ENCODE measurements at places on chromosomes 2 and 18.

DNA sequence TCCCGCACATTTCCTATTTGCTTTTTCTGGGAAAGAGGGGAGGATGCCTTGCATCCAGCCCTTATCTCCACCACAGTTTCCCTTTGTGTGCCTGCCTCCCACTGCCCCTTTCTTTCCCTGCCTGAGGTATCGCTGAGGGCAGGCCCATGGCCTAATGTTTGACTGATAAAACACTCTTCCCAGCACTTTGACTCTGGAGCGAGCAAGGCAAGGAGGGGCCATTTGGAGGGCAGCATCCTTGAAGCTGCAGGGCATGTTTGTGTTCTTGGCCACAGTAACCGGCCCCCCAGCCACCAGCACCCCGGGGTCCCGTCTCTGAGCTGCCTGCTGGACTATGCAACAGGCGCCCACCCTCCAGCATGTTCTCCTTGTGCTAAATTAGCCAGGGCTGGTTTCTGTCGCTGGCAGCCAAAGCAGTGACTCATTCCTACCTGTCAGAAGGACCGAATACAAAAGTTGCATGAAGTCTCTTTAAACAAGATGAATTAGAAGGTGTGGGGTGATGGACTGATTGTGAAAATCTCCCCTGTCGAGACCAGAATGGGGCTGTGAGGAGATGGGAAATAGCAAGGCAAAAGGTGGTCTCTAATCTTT lies 50.7 kb downstream of the BCL2L11 start:
- no peak for DNase-seq

- no peak for DNase-seq
These were observed 5.8 kb upstream of the ZNF532 start for GRCh38 chr18:58858591-58859468.

- DNase-seq, result no peak
These were observed 66.7 kb downstream of the MERTK start for GRCh38 chr2:111965062-111965461.

DNA sequence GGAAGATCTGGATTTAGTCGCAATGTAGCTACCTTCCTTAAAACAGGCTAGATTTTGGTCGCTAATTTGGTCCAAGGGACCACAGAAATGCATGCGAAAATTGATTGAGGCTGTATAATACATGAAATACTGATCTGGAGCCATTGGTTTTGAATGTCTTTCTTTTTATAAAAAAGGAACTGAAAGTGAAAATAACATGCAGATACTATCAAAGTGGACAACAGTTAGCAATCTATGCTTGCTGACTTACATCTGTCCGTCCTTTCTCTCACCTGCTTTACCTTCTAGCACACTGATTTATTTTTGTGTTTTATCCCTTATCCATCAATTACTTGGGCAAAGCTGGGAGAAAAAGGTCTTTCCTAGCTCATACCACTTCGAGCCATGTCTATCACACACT lies 1459.8 kb upstream of the ACVR2A start:
- DNase-seq, result no peak

DNA sequence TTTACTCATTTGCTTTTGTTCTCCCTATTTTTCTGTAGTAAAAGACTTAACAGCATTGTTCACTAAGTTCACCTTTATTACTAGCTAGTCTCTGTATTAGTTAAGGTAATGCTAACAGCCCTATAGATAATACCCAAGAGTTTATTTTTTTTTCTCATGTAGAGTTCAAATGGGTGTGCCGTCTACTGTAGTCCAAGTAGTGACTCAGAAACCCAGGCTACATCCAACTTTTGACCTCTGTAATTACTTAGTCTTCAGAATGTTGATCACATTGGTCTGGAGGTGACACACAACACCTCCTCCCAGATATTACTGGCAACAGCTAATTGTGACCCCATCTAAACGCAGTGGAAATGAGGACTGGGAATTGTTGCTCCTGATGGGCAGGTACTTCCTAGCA lies 7.7 kb downstream of the COQ10B start:
- DNase-seq, result no peak

- no peak for DNase-seq
These were observed 60.9 kb upstream of the SIX2 start for GRCh38 chr2:45070113-45070652.

DNA sequence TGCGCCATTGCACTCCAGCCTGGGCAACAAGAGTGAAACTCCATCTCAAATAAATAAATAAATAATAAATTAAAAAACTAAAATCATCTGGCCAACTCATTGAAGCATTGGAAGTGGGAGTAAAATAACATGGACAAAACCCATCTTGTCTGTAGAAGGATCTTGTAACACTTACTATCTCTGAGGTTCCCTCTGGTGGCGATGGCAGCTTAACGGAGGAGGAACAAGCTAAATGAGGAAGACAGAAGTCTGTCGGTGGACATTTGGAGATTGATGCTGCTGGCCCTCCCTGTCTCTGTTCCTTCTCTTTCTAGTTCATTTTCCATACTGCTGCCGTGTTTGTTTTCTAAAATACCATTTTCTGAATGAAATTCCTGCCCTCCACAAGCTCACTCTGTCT lies 43.4 kb downstream of the ZCCHC2 start:
- peak; percentile 81 for DNase-seq

DNA sequence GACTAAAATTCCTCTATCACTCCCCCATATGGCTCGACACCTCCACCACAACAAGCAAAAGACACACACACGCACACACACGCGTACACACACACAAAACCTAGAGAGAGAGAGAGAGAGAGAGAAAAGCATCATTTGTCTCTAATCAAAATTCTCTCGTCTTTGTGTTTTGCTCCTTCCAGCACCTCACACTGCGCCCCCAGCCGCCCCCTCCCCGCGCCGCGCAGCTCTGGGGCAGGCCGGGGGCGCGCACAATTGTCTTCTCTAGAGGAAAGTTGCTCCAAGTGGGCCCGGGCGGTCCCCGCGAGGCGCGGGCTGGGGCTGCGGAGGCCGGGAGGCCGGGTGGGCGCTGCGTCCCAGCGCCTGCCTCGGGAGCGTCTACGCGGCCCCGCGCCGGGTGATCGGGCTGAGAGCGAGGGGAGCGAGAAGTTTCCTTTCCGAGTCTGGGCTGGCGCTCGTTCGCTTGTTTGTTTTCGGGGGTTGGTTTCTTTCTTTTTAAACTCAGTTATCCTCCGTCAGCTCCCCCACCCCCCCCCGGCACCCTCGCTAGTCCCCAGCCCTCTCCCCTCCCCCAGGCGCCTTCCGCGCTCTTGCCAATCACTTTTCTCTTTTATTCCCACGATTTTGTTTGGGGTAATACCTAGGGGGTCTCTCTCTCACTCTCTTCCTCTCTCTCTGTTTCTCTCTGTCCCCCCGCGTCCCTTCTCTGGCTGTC lies 4.1 kb downstream of the ZEB2 start:
- peak; percentile 60 for DNase-seq

GRCh38 chr2:174859563-174860169 lies 95.4 kb upstream of the CHRNA1 start:
- DNase-seq, result peak; percentile 0

- DNase-seq, result no peak
These were observed 10.6 kb downstream of the TRABD2A start for GRCh38 chr2:84870306-84870705.

GRCh38 chr2:8548619-8549150 lies 133.2 kb upstream of the ID2 start:
- DNase-seq, result no peak

DNA sequence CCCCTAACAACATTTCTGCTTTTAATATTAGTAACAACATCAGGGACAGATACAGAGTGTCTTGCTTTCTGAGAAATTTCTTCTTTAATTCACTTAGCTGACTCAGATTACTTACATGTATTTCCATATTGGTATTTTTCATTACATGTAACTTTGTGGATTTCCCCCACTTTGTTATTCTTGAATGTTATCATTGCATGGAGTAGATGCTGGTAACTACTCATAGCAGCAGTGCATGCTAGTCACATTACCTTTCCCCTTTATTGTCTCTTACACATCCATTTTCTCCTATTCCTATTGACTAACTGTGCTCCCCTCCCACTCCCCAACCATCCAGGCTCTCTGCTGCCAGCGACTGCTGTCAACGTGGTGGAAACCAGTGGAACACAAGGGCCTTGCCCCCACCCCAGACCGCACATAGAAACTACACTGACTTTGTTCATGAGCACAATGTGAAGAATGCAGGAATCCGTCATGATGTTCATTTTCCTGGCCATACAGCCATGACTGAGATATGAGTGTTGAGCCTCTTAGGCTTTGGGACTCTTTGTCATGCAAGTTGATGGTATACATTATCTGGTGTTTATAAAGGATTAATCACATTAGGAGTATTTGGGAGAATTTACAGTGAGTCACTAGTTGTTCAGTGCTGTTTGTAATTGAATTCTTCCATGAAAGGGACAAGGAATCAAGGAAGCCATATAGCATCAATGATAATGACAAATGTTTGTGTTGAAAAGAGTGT lies 91.0 kb downstream of the EPB41L5 start:
- DNase-seq, result no peak

DNA sequence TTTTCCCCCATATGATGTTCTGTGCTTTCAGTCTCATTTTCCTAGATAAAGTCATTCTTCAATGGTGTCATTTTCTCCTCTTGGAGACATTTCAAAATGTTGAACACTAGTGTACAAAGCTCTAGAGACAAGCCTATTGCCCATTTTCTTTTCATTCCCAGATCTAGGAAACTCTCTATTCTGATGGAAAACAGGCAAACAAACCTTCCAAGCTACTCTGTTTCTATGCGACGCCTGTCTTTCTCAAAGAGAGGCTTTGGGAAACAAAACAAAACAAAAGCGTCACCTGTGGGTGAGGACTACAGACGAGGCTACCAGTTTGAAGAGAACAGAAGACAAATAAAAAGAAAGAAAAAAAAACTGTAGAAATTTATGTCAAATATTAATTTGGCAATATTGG lies 311.0 kb downstream of the CBLN2 start:
- no peak for DNase-seq

- DNase-seq, result no peak
These were observed 131.9 kb upstream of the EML6 start for GRCh38 chr2:54591551-54591950.

- DNase-seq, result no peak
These were observed 159.4 kb downstream of the AGPS start for GRCh38 chr2:177551989-177552421.

DNA sequence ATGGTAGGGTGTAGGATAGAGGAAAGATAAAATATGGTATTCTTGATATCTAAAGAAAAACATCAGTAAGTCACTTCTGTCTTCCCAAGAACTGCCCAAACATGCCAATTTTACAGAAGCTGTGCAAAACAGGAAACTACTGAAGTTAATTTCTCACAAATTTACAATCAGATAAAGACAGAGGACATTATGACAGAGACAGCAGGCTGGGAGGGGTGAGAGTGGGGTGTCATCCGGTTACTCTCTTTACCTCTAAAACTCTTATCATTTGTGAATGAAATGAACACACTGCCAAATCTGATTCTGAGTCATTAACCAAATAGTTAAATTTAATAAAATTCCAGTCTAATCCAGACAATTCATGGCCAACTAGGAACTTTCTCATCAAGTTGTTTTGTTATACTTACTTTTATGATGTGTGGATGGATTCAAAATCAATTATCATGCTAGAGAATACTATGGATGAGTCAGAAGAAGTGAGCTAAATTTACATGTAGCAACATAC lies 323.2 kb upstream of the MEX3C start:
- DNase-seq, result no peak

- no peak for DNase-seq
These were observed 218.0 kb upstream of the PIEZO2 start for GRCh38 chr18:11367351-11367750.

DNA sequence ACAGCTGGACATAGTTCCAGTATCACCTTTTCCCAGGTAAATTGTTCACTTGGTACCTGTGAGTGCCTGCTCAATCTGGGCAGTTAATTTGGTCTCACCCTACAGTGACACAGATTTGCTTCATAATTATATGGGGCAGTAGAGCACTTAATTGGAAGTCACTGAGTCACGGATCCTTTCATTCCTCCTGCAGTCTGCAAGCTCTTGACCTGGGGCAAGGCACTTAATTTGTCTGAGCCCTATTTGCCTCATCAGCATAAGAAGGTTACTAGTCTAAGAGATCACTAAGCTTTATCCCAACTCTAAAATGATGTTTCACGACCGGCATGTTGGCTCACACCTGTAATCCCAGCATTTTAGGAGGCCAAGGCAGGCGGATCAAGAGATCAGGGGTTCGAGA lies 8.9 kb downstream of the FBXO36 start:
- DNase-seq, result no peak

- DNase-seq, result no peak
These were observed 43.6 kb upstream of the ZNF804A start for GRCh38 chr2:184554736-184555135.

- DNase-seq, result peak; percentile 13
These were observed 51.5 kb upstream of the PHLPP1 start for GRCh38 chr18:62663731-62664336.

GRCh38 chr2:64652231-64653108 lies 1.2 kb downstream of the SERTAD2 start:
- DNase-seq, result peak; percentile 86

GRCh38 chr2:169086893-169087467 lies 17.6 kb downstream of the DHRS9 start:
- no peak for DNase-seq

GRCh38 chr2:30414961-30415360 lies 32.1 kb upstream of the LCLAT1 start:
- no peak for DNase-seq

- no peak for DNase-seq
These were observed 63.5 kb downstream of the CCDC102B start for GRCh38 chr18:68861365-68861764.

GRCh38 chr2:216769626-216770025 lies 74.3 kb upstream of the IGFBP5 start:
- no peak for DNase-seq

GRCh38 chr2:239137898-239138283 lies 262.9 kb downstream of the HDAC4 start:
- DNase-seq, result no peak

- no peak for DNase-seq
These were observed 592 bp downstream of the PSD4 start for GRCh38 chr2:113174376-113174750.

DNA sequence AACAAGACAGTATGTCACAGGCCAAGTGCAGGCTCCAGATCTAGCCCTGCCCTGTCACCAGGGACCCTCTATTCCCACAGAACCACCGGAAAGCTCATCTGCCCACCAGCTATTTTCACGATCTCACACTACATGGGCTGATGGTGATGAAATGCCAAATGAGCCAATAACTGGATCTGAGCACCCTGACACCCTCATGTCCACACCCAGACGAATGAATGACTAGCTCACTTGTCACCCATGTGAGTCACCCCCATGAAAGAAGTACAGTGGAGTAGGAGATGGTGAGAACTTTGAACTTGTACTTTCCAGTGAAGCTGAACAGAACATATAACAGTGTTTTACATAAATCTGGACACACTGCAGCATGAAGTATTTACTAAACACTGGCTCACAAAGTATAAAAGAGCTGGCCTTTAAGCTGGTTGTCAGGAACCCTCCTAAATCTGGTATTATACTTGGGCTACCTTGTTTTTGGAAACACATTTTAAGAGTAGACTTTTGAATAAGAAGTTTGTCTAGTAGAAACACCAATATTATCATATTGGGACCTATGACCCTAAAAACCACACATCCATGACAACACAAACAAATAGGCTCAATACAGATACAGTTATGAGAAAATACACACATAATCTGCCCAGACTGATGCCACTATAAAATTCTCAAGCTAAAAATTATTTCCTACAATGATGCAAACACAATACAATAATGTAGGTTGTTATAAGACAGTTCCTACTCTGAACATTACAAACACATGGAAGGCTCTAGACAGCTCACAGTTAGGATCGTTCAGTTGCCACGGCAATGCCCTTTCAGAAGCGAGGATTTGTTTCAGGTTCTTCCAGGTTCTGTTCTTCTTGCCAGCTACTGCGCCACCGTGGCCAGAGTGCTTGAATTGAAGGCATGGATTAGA lies 19.0 kb downstream of the INO80C start:
- DNase-seq, result no peak

All from common myeloid progenitor, CD34-positive (primary cell).